ENCODE measurements at places on chromosomes 1 and 21. TPM values are rescaled to one million over a fixed set of nuclear protein-coding genes. Genes with fewer than 3 reads are reported as not detected.

TTC13 gene
- 25.5 TPM for polyA plus RNA-seq

ESRRG gene
- 9.0 TPM for polyA plus RNA-seq

PDZK1IP1 gene
- polyA plus RNA-seq, result 14.6 TPM

MATN1 gene
- 0.30 TPM for polyA plus RNA-seq

SIKE1 gene
- polyA plus RNA-seq, result 38.8 TPM

KRTAP15-1 gene
- polyA plus RNA-seq, result not detected

ARHGEF16 gene
- polyA plus RNA-seq, result 39.7 TPM

PGLYRP4 gene
- 0.31 TPM for polyA plus RNA-seq

ZBTB18 gene
- 22.4 TPM for polyA plus RNA-seq

UBE2U gene
- 0.15 TPM for polyA plus RNA-seq

- no peak for DNase-seq
Observed at GRCh38 chr1:26285366-26286063, 5.6 kb downstream of the SH3BGRL3 start.

GRCh38 chr1:46772571-46772970, 26.3 kb upstream of the CYP4B1 start:
- DNase-seq, result no peak

DNA sequence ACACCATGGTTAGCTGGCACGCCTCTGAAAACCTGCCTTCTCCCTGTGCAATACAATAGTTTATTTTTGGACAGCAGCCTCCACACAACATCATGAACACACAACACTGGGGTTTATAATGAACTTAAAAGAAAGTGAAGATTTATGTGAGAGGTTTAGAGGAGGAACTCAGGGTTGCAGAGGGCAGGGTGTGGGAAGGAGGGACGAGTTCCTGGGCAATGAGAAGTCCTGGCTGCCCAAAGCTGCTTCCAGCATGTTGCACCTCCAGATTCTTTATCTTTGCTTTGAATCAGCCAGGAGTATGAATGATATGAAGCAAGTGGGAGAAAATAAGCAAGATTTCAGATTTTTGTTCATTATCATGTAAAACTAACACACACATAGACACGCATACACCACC, 11.3 kb upstream of the LRRC8D start:
- DNase-seq, result no peak

DNA sequence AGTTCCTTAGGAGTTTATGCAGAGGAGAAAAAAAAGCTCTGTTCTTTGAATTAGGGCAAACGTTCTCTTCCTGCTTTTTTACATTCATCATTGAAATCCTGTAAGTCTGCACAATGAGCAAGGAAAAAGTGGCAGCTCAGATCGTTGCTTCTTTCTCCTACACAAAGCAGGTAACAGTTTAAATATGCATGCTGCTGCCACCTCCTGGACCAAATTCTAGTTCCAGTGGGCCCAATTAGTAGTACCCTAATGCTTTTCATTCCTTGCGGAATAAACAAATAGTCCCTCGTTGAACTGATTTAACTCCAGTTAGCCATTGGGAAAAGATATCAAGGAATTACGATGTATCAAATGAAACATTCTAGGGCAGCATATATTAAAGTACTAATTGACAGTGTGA, 20.1 kb downstream of the YTHDF2 start:
- no peak for DNase-seq

GRCh38 chr1:150772326-150772725, 6.7 kb upstream of the CTSS start:
- no peak for DNase-seq

- no peak for DNase-seq
Observed at GRCh38 chr1:79903321-79903720, 896.8 kb upstream of the ADGRL4 start.

GRCh38 chr21:35559128-35559828, 501.0 kb downstream of the SETD4 start:
- DNase-seq, result no peak

DNA sequence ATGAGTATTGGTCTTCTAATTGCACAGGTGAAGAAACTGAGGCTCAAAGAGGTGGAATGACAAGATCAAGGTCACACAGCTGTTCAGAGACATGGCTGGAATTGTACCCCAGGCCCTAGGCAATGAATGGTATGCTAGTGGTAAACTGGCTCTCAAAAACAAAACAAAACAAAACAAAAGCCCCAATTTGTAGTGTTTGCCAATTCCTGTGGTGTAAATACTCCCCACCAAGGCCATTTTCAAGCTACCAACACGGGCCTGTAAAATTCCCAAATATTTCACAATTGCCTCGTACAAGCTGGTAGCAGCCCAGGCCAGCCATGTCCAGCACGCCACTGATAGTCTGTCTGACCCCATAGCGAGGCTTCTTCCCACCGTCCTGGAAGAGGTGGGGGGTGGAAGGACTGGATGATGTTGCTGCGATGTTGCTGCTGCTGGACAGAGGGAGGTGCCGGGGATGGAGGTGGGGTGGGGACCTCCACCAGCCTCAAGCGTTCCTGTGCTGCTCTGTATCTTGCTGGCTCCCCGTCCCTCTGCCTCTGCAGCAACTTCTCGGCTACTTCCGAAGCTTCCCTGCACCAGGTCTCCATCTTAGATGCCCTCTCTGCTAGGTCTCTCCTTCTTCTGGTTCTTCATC, 62.2 kb upstream of the RUNX3 start:
- no peak for DNase-seq

DNA sequence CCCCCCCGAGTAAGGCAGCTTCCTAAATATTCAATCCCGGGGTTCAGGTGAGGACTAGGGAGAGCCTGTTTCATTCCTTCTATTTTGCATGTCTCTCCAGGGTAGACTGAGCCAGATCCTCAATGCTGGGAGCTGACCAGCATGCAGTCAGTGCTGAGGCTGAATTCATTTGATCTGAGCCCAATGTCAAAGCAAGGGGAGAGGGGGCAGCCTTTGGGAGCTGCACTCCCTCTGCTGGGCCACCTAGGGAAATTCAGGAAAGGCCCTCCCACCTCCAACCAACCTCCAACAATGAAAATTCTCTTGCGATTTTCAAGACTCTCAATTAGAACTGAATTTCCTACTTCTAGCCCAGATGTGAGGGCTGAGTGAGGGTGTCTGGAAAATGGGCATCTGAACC, 371.2 kb downstream of the NPHP4 start:
- DNase-seq, result no peak

DNA sequence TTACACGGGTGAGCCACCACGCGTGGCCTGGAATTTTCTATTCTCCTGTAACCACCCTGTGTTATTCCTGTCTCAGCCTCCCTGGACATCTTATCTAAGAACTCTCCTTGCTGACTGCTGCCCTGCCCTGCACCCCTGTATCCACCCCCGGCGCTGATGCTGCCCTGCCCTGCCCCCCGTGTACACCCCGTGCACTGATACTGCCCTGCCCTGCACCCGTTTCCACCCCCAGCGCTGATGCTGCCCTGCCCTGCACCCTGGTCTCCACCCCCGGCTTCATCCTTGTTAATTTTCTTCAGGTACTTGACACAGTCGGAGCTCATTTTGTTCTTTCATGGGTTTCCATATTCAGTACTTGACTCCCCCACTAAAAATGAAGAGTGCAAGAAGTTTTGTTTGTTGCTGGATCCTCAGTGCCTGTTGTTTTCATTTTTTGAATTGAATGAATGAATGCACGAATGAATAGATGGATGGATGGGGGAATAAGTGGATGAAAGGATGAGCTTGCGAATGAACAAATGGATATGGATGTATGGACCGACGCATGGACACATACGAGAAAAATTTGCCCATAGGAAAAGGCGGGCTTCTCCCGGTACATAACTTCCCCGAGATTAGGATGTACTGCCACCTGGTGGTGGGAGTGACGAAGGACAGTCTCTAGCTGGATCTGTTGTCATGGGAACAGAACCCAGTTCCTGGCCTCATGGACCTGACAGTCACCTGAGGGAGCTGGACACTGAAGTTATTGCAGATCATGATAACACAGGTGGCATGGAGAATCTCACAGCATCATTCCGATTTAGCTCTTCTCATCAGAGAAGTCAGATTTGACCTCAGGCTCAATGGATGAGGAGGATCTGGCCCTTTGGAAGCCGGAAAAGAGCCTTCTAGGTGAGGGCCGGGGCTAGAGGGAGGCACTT, 14.9 kb downstream of the AADACL4 start:
- DNase-seq, result peak; percentile 65

GRCh38 chr21:24023402-24023801, 1583.9 kb downstream of the MRPL39 start:
- no peak for DNase-seq

GRCh38 chr1:26689504-26689903, 6.3 kb upstream of the ARID1A start:
- no peak for DNase-seq

DNA sequence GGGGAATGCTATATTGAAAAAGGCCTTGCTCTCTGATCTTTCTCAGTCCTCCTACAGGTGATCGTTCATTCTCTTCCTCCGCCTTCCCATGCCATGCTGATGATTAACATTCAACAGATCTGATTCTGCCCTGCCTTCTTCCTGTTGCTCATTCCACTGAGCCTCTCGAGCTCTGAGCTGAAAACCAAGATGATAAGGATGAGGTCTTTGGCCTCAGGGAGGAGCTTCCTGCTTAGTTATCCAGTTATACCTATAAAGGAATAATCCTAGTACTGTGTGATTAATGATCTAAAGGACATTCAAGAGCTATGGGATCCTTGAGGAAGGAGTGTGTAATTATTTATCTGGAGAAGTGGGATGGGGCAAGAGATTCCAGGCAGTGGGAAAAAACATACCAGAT, 25.2 kb upstream of the MAP3K7CL start:
- peak; percentile 91 for DNase-seq

GRCh38 chr1:208369045-208369444, 124.9 kb upstream of the PLXNA2 start:
- no peak for DNase-seq

GRCh38 chr1:46444466-46444865, 45.2 kb upstream of the DMBX1 start:
- no peak for DNase-seq

- no peak for DNase-seq
Observed at GRCh38 chr1:94917251-94917650, 9.7 kb downstream of the CNN3 start.

DNA sequence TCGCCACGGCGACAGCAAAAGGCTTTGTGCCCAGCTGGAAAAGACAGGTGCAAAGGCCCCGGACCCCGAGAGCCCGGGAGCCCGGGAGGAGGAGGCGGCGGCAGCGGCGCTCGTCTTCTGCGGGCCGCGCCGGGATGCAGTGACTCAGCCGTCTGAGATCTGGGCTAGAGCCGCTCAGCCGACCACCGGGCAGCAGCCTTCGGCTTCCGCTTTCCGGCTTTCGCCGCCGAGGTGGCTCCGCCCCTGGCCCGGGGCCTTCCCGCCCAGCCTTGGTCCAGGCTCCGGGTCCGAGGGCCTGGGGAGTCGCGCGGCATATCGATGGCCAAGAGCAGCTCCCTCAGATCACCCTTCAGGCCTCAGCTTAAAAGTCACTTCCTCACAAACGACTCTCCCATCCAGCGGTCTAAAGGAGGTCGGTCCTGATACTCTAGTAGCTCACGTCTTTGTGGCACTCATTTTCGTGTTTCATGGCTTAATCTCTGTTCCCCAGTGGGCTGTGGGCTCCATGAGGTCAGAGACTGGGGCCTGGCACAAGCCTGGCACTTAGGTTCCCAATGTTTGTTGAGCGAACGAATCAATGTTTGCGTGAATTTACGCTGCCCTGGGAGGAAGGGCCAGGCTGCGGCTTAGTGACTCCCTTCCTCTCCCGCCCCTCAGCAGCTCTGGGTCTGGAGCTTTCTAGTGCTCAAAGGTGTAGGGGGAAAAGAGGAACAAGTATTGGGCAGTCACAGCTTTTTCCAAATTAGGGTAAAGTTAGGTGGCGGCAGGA, at the start of gene PHTF1:
Gene PHTF1 (minus strand): TSS at position 154 of the 769 bp plus-strand sequence. CDS start 783 bp downstream, outside the sequence.
- DNase-seq, result peak; percentile 37

GRCh38 chr1:205351984-205352713, 4.6 kb downstream of the KLHDC8A start:
- peak; percentile 78 for DNase-seq

DNA sequence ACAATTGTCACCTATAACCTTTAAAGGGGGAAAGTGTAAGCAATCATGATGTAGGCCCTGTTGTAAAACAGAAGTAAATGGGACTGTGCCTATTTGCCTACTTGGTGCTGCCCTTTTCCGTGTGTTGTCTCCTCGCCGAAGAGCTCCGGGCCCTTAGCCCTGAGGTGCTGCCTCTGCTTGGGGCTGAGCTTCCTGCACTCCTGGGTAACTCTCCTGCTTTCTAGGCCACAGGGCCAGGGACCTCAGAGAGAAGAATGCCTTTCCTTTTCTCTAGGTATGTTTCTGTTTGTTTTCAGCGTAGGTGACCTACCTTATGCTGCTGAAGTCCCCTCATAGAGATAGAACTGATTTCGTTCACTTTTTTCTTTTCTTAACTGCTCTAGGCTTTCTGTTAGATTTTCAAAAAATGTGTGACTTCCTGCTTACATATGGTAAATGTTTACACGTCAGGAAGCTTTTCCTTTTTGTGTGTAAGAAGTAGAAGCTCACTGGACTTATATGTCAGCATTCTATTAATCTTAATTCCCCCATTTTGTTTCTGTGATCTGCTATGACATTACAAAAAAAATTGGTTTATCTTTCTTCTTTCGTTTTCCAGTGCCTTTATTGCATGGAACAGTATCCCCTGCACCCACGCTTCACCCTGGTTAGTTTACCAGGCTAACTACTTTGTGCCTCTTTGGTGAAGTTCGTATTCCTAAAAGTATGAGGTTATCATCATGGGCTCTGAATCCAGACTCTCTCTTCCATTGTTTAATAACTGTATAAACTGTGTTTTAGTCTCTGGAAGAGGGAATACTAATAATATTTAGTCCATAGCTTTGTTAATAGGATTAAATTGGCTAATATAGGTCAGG, 61.7 kb downstream of the ITSN1 start:
- DNase-seq, result no peak

GRCh38 chr1:112997781-112998180, 41.8 kb upstream of the SLC16A1 start:
- no peak for DNase-seq
